ENCODE measurements at places on chromosomes 3 and 15.
A peak's percentile ranks its signal among the peaks of the same experiment; 100 is the strongest.

- peak; percentile 67 for DNase-seq
These were observed 209.2 kb upstream of the ZPLD1 start for GRCh38 chr3:102225407-102226132.

DNA sequence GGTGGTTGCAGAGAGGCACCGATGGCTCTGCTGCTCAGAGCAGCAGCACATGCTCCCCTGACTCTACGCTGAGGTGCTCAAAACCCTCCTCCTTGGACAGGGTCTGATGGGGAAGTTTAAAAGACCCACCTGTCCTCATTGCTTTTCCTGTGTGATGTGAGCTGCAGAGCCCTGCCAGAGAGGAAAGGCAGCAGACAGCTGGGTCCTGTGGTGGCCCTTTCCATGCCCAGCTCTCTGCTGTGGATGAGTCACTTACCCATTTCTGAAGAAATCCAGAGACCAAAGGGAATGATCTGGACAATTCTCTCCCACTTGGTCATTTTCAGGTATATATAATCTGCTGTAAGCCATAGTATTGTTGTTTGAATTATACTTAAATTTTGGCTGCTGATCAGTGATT, 121.7 kb downstream of the CHDH start:
- peak; percentile 12 for DNase-seq

DNA sequence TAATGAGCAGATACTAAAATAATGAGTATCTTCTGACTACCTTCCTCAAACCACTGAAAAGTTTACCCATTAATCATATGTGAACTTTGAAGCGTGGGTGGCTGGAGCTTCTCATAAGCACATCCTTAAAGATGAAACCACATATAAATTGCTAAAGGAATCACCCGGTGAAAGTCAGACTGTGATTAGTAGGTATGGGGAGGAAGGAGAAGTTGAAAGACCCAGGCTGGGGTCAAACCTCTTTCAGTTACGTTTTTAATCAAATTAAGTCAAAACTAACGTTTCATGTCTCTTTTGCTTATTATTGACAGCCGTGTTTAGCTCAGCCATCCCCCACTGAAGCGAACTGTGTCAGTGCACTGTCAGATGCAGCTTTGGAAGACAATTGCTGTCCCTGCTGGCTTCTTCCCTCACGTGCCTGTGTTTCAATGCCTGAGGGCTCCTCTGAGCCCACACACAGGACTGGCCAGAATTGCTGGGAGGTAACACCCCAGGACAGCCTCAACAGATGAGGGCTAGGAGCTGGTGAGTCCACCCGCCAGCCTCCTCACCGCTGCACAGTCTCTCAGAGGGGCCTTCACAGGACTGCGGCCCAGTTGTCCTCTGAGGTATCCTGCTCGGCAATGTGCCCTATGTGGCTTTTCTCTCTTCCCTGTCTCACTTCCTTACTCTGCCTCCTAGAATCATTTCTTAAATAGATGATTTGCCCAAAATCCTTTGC, 29.3 kb upstream of the SH3BP5 start:
- DNase-seq = peak; percentile 24

DNA sequence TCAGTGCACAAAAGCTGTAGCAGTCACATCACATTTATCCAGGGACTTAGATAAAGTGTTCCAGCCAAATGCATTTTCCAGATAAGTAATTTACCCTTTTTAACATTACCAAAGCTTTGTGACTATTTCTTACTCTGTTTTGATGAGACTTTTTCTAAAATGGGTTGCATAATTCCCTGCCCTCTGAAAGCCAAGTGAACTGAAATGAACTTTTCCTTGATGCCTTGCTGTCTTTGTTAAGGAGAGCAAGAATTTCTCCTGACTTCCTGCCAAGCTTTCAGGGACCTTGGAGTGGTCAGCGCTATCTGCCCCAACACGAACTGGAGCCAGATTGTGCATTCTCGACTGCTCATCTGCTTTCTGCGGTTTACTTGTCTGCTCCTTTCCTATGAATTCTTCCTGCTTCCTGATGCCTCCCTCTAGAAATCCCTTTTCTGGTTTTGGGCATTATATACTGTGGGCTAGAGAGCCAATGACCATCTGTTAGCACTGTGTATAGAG, 34.8 kb downstream of the EIF4E3 start:
- DNase-seq = peak; percentile 49

GRCh38 chr15:100867433-100867832, 12.2 kb upstream of the ALDH1A3 start:
- DNase-seq = no peak

Measured in A172 (cell line).